D341Med (cell line): ENCODE measurements at places on chromosomes 6 and 20.

DNA sequence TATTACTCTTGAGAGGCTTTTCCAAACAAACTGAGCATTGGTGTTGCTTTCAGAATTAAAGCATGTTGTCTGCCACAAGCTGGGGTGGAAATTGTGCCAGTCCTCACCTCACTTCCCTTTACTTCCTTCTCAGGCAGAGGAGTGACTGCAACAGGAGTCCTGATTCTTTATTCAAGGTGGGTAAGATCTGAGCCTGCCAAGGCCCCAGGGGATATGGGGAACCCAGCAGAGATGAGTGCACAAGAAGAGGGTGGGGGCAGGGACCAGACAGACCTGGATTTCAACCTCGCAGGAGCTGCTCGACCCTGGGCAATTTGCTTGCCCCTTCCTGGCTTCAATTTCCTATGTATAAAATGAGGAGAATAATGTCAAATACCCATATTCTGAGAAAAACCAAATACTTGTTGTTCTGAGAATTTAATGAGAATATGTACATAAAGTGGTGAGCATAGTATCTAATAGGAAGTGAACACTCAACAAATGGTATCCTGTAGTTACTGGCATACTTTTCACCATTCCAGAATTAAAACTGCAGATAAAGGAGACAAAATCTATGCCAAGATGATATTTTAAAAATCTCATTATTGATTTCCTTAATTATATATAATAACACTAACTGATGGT is 17.8 kb downstream of the MAN1A1 start:
- no peak for DNase-seq

DNA sequence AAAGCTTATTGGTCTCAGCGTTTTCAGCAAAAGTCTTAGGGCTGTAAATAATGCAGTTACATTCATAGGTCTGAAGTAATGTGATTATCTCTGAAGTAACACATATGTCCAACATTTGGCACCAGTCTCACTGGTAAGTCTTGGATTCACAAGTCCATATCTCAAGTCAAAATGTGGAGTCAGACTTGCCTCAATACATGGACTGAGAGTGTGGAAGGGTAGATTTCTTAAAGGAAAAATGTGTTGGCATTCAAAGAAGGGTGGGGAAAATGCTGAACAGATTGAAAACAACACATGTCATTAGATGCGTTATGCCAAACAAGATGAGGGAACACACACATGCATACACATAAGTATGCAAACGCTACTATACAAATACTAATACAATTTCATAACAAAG is 989.0 kb upstream of the MANEA start:
- DNase-seq: no peak

- DNase-seq: no peak
Measured at GRCh38 chr20:24768713-24769601, 180.1 kb upstream of the CST7 start.

DNA sequence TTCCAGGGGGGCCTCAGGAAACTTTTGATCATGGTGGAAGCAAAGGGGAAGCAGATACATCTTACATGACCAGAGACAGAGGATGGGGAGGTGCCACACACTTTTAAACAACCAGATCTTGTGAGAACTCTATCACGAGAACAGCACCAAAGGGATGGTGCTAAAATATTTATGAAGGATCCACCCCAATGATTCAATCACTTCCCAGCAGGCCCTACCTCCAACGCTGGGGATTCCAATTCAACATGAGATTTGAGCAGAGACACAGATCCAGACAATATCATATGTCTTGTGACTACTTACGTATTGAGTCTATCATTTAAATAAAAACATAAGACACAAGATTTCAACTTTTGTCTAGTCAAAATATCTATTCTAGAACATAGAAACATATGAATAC is 351.9 kb downstream of the EPM2A start:
- no peak for DNase-seq

GRCh38 chr6:164010441-164011103 is 596.1 kb downstream of the QKI start:
- no peak for DNase-seq

DNA sequence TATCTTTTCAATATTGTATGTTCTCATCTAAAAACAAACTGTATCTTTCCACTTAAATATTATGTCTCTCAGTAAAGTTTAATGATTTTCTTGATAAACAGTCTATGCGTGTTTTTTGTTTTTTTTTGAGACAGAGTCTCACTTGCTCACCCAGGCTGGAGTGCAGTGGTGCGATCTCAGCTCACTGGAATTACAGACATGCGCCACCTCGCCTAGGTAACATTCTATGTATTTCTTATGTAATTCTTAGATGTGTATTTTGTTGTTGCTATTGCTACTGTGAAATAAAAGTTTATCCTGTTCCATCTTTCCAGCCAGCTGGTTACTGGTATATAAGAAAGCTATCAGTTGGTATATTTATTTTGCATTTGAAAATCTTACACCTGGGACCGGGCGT is 29.4 kb downstream of the ABHD12 start:
- DNase-seq: no peak

DNA sequence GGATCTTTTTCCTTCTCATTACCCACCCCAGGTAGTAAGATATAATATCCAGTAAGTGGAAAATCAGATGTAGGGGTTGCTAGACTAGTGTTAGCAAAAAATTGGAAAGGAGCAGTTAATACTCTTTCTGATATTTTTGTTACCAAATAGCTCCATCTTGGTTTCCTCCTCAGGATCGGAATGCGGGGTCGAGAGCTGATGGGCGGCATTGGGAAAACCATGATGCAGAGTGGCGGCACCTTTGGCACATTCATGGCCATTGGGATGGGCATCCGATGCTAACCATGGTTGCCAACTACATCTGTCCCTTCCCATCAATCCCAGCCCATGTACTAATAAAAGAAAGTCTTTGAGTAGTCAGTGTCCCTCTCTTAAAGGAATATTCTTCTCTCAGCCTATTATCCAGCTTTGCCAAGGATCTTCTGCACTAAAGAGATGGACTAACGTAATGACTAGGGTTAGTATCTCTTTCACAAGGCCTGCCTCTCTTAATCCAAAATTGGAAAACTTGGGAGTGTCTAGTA is 1.5 kb downstream of the ROMO1 start:
- DNase-seq: no peak

GRCh38 chr6:31660381-31661261 is at the start of gene C6orf47:
Gene C6orf47, minus strand, starts transcription at chr6:31660778. Its CDS starts 831 bp downstream, at chr6:31659947.
- DNase-seq: peak; percentile 91

DNA sequence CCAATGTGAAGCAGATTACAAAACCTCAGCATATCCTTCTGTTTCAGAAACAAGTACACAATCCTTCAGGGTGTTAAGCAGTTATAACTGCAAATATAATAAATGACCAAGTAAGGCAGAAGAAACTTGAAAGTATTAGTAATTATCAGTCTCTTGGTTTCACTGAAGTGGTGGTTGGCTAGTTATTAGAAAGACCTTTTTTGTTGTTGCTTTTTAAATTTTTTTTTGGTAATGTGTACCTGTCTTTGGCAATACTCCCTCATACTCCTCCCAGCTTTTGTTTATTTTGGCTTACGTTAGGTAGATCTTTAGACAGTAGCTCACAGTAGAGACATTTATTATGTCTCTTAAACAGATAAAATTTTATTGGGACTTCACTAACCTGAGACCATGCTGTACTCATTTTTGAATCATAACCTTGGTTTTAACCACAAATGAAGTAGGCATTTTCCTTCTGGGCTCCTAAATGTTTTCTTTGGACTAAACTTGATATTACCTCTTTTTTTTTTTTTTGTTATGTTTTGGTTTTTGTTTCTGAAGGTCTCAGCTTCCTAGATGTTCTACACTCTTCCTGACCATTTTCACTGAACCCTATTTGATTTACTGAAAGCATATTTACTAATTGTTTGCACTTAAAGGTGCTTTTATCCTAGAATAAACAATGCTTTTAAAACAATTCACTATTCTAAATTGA is 6.4 kb downstream of the CD2AP start:
- no peak for DNase-seq

- DNase-seq: no peak
Measured at GRCh38 chr20:45154183-45154582, 20.5 kb upstream of the PI3 start.

DNA sequence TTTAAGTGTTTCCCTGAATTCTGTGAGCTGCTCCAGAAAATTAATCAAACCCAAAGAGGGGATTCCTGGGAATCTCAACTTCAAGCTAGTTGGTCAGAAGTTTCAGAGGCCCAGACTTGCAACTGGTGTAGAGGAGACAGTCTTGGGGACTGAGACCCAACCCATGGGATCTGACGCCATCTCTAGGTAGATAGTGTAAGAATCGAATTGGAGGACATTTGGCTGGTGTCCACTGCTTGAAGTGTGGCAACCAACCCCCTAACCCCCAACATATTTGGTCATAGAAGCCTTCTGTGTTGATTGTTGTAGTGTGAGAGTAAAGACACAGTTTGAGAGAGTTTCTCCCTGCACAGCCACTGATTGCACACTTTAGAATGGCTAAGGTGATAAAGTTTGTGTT is 103.5 kb upstream of the CARMIL1 start:
- no peak for DNase-seq

- DNase-seq: no peak
Measured at GRCh38 chr6:24848461-24848860, 49.7 kb upstream of the ARMH2 start.

DNA sequence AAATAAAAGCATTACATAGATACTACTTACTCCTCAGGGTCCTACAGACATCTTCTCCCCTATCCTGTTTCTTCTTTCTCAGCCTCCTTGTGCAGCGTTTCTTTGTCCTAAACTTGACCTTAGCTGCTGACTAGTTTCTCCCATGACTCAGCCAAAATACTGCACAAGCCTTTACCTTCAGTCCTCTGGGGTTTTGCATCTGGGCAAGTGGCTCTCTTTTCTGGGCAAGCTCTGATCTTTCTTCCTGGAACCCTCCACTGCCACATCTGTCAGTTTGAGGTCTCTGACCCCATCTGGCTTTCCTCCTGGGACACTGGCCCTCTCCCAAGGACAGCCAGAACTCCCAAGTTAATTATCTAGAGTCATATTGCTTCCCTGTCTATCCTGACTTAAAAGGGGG is 838.4 kb downstream of the DHX35 start:
- no peak for DNase-seq

DNA sequence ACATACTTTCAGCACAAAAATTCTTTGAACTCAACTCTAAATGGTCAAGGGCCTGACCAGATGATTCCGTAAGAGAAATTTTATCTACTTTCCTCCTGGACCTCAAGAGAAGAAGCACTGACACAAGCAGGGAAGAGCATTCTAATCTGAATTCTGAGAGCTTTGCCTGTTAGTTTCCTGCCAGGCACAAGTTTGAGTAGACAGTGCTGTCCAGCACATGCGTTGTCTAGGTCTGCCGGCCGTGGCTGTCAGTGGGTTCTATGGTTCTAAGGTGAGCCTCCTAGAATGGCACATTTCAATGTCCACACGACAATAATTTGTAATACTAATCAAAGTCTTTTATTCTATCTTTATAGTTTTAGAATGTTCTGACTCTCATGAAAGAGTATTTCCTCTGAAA is 91.9 kb downstream of the RFPL4B start:
- DNase-seq: no peak

GRCh38 chr6:133741375-133741861 is 147.5 kb upstream of the TCF21 start:
- peak; percentile 31 for DNase-seq
